ENCODE measurements at places on chromosomes 16 and 17.
A peak's percentile ranks its signal among the peaks of the same experiment; 100 is the strongest.

DNA sequence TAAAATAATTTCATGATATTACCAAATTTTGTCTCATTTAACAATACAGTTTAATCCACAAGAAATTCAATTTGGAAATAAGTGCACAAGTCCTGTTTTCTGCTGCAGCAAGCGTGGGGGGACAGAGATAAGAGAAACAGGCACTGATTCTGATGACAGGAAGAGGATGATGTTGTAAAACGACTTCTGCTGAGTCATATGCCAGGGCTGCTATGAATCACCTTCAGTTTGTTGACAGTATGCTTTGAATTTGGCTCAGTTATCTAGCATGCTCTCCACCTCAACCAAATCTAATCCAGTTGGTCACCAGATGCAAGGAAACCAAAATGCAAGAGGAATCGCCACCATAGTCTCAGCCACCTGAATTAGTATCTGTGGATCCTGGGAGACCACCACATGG lies 244.1 kb upstream of the MON1B start:
- DNase-seq, result no peak

- DNase-seq, result no peak
These were observed 12.2 kb downstream of the EVPL start for GRCh38 chr17:76014925-76015261.

DNA sequence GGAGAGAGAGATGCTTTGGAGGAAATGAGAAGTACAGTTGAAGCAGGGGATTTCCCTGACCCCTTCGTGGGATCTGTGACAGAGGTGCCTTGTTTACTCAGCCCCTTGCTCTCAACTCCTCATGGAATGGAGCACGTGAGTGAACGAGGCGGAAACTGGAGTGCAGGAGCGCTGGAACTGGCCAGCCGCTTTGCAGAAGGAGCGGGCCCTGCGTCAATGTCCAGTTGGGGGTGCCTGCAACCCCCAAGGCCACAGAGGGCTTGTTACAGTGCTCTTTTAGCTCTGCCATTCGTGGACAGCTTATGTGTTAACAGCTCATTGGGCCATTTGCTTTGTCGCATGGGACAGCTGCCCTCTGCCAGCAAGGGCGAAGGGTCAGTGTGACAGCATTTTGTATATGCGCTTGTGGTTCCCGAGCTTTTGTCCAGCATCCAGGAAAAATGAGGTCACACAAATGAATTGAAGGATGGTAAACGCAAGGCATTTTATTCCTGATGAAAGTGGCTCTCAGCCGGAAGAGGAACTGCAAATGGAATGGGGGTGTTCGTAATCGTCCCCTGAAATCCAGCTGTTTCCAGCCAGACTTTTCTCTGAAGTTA lies 1395.1 kb downstream of the CDH8 start:
- no peak for DNase-seq

DNA sequence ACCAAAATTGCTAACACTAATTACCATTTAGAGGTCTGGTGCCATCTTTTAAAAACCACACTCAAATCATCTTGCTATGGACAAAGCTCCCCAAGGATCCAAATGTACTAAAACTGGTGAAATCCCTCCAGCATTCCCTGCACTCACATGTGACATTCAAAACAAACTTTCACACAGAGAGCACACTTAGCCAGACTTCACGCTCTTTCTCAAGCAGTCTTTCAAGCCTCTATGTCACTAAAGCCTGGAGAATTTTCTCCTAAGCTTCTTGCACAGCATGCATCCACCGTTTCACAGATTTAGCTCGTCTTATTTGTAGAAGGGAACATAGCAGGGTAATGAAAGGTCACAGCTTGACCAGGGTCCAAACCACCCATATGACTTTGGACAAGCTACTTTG lies 19.3 kb downstream of the CMTM3 start:
- DNase-seq, result no peak

GRCh38 chr16:14278749-14279148 lies 207.6 kb downstream of the MRTFB start:
- no peak for DNase-seq

DNA sequence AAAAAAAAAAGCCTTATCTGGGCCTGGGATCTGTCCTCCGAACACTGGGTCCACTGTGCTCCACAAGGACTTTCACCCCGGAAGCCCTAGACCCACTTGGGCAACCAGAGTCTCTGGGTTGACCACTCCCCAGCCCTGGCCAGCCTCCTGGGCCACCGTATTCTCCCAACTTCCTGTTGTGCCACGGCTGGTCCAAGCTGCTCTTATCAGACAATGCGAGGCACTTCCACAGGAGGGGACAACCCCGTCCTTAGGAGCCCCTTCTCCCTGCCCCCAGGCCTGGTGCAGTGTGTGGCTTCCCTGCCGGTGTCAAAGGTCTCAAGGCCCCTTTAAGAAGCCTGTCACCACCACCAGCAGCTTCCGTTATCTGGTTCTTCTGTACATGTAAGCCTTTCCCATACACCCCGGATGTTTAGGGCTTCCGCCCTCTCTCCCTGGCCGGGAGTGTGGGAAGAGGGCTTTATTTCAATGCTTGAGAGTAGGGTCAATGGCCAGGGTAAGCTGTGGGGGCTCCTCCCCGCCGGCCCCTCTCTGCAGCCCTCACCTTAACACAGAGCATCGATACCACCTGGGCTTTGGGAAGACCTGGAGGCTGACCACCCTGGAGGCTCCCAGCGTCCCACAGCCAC lies 313.0 kb downstream of the SEC14L1 start:
- peak; percentile 85 for DNase-seq

GRCh38 chr16:79767421-79768275 lies 167.1 kb upstream of the MAF start:
- DNase-seq, result no peak

- DNase-seq, result no peak
These were observed 7.3 kb downstream of the RGS11 start for GRCh38 chr16:268141-269053.

- no peak for DNase-seq
These were observed 255.2 kb downstream of the CNTNAP4 start for GRCh38 chr16:76532188-76532973.

- DNase-seq, result no peak
These were observed 74.1 kb downstream of the ASIC2 start for GRCh38 chr17:33218698-33219601.

GRCh38 chr16:47617732-47618131 lies 156.6 kb downstream of the PHKB start:
- no peak for DNase-seq

DNA sequence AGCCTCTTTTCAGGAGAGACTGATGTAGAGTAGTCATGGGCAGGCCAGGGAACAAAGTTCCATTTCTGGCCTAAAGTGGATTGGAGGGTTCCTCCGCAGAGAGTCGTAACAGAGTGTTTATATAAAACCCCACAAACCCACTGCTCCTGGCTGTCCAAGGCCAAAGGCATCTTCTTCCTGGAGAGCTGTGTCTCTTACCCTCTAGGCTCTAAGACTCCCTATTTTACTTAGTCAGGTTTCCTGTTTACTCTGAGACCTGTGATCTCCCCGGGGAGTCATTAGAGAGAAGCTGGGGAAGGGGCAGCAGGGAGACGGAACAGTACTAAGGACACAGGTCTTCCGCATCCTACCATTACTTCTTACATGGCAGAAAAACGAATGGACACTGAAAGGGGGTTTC lies 69.5 kb downstream of the HIC1 start:
- no peak for DNase-seq

Data from activated CD8-positive, alpha-beta T cell treated with anti-CD3 and anti-CD28 coated beads for 36 hours (primary cell).